ENCODE measurements at places on chromosomes 5 and 9.

DNA sequence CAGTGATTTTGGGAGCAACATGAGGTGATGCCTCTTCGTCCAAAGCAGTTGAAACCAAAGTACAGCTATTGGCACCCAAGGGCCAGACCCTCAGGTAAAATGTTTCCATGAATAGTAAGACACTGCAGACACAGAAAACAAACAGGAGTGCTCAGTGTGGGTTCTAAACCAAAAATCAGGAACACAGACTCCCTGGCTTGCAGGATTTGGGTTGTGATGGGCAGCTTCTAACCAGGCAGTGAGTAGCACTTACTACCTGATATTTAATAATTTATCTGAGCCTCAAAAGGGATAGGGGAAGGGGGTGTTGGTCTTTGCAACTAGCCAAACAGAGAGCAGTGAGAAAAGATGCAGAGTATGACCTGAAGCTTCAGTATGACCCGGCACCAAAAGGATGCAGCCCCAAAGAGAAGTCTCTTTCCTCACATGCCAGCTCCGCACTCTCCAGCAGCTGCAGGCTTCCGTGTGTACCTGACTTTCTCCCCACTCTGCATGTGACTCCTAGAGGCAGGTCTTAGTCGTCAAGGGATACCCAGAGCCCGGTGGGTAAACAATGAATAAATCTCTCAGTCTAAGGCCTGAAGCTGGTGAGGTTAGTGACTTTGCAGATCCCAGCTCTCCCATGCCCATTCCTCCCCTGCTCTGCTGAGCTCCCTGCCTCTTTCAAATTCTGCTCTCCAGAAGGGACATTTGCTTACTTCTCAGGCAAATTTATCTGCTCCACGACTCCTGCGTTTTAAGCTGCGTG, 105.4 kb upstream of the SPOCK1 start:
- DNase-seq: no peak

DNA sequence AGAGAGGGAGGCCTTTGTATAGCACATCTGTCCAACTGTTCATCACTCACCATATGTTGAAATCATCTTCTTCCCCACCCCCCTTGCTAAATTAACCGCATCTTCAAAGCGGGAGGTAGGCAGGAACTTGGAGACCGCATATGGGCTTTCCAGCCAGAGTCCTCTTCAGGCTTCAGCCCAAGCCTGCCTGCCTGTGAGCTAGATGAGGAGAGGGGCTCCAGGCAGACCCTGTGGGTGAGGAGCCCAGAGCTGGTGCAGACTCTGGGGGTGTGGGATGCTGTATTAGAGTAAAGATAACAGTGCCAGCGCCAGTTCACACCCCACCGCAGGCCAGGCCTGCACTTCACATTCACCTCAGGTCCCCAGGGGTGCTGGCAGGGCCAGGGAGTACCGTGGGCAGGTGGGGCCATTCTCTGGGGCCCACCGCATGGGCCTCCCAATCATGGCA, 16.2 kb downstream of the PRRC2B start:
- no peak for DNase-seq

DNA sequence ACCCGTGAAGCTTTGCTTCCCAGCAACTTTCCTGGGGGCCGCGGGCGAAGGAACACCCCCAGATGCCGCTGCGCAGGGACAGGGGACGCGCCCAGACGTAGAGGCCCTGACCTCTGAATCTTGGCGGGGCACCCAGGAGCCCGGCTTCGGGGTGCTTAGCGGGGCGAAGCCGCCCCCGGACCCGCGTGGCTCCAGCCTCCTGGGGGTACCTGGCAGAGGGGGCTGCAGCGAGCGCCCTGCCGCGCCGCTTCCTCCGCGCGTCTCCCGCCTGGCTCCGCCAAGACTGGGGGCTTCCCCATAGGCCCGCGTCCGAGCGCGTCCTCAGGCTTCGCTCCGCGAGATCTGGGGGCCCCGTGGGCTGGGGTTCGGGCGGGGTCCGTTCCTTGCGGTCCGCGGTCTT, 23.0 kb upstream of the ZNF782 start:
- no peak for DNase-seq

DNA sequence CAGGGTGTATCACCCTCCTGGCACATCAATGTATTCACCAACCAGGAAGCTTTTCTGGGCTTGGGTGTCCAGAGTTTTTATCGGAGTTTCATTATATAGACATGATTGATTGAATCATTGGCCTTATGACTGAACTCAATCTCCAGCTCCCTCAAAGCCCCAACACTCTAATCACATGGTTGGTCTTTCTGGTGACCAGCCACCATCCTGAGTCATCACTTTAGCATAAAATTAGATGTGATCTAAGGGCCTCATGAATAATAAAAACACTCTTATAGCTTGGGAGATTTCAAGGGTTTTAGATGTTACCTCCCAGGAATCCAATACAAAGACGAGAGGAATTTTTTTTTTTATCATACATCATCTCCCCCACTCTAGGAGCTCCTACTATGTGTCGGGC, 7.7 kb upstream of the PBX3 start:
- DNase-seq: no peak

DNA sequence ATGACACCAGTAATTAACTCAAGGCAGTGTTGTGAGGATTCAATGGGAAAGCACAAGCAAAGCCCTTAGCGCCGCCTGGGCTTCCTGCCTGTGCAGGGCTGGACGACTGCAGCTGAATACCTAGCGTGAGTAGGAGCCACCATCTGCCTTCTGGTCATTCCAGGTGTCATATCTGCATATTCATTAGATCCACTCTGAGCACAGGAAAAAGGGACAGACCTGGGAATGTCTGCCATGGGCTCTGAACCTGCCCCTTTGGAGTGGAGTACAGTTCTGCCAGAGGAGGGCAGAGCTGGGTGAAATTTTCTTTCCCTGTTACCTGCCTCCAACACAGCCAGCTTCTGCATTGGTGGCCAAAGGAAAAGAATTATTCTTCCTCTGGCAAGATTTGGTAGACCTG, 298.8 kb downstream of the NSG2 start:
- no peak for DNase-seq

DNA sequence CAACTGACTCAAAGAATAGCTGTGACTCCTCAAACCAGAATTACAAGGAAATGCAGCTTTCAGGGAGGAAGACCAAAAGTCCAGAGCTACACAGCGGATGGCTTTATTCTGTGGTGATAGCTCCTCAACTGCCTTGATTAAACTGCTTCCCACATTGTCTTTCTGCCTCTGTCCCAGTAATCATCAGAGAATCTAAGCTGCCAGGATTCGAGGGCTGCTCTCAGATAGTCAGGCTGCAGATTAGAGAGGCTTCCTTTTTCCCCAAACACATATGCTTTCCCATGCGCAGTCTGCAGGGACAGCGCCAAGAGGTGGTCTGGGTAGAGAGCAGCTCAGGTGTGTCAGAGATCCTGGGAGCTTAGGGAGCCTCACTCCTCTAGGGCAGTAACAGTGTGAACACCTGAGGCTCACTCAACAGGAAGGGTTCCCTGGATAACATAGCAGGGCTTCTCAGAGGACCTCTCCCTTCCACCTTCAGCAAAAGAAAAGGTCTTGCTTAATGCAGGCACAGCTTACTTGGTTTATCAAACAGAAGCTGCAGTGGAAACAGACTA, 439.9 kb upstream of the TLE4 start:
- DNase-seq: no peak

DNA sequence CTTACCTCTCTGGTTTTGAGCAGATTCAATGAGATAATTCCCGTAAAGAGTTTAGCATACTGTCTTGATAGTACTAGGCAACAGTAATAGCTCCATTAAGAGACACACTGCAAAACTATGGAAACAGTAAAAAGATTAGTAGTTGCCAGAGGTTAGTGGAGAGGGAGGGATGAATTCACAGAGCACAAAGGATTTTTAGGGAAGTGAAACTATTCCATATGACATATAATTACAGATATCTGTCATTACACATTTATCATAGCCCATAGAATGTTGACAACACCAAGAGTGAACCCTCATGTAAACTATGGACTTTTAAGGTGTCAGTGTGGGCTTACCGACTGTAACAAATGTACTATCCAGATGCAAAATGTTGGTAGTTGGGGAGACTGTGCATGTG, 176.4 kb upstream of the PLCXD3 start:
- DNase-seq: no peak

- DNase-seq: no peak
Observed at GRCh38 chr9:86902586-86902985, 44.7 kb downstream of the GAS1 start.

GRCh38 chr9:14383294-14383693, 69.4 kb upstream of the NFIB start:
- no peak for DNase-seq

DNA sequence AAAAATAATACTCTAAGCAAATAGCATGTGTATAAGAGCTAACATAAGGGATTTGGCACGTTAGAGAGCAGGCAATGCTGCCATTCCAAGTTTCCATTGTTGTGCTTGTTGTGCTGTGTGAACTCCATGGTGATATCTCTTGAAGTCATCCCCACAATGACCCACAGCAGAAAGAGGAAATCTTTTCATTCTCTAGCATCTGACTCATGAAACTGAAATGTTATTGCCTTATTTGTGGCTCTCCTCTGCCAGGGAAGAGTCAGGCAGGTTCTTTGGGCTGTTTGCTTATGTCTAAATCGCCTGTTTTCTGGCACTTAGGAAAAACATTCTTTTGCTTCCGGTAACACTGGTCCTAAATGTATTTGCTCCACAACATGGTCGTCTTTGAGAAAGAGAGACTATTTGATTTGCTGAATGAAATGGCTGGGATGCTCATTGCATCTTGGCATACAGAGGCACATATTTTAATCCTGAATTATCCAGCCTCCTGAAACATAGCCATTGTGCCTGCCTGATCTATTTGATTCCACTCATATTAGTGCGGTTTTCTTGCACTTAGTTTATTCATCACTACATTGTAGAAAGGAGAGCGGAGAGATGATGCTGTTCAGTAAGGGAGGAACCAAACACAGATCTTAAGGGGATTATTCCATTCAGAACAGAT, 188.8 kb downstream of the CSNK1G3 start:
- DNase-seq: no peak

GRCh38 chr9:121858788-121859187, 207.4 kb downstream of the DAB2IP start:
- DNase-seq: no peak

DNA sequence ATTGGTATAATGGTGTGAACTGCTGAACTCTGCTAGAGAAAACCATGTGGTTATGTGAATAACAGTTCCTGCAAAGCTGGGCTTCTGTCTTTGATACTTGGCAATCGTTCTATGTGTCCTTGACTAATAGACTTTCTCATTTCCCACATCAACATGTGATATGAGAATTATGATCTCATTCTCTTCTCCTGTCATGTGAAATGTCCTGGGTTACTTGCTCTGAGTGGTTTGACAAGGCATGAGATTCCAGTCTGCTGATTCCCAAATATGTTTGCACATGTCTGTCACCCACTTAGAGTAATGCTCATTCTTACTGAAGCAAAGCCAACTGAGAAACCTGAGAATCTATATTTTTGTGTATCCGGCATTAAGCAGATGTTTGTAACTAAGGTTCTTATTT, 141.2 kb downstream of the PARP8 start:
- no peak for DNase-seq

- no peak for DNase-seq
Observed at GRCh38 chr5:88483964-88484672, 215.5 kb upstream of the TMEM161B start.

DNA sequence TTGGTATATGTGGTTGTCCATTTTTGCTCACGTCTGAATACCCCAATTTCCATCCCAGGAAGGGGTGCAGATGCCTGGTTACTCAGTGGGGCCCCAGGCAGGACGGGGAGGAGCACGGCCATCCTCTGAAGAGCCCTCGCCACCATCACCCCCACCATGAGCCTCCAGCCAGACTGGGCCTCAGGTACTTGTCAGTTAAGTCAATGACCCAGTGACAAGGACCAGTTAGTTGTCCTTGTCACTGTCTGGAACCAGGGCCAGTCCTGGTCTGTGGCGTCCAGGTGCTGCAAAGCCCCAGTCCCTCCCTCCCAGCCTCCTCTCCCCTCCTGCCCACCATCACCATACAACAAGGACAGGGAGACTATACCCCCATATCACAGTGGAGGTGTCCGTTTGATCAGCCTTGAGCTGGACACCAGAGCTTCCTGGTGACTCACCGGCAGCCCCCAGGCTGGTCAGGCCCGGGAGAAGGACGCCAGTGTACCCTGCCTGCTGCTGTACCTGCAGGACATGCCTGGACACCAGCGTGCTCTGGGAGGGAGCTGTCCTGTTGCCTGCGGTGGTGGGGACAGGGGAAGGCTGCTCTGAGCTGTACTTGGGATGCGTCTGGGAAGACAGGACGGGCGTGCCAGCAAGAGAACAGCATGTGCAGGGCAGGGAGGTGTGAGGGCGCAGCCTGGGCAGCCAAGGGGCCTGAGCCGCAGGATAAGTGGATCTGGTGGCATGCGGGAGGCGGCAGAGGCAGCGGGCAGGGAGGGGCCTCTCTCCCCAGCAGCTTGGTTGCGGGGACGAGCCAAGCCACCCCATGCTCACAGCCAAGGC, 32.6 kb upstream of the TTLL11 start:
- DNase-seq: no peak

DNA sequence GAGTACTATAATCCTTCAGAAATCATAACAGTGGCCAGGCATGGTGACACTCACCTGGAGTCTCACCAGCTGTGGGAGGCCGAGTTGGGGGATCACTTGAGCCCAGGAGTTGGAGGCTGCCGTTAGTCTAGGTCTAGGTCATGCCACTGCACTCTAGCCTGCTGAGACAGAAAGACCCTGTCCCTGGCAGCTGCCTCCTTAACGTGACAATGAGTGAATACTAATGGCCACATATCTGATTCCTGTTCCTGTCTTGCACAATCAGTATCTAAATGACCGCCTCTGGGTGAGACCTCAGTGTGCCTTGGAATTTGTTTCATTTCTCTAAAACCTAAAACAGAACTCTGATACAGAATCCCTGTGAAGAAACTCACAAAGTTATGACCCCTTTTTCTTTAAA, 131.0 kb upstream of the DAB2 start:
- DNase-seq: no peak

- no peak for DNase-seq
Observed at GRCh38 chr5:144468571-144468970, 297.9 kb downstream of the KCTD16 start.

DNA sequence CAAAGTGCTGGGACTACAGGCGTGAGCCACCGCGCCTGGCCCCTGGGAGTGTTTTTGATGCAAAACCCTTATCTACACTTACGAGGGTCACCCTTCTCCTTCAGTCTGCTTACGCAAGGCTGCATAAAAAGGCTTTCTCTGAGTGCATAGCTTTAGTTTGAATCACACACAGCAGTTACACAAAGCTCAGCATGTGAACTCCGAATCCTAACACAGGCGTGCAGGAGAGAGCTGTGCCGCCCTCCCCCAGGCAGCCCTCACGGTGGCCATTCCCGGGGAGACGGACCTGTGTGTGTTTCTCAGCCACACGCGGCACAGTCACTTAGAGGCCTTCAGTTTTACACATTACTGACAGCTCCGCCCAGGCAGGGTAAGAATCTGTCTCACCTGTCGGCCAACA, 26.7 kb downstream of the EXD3 start:
- DNase-seq: no peak

GRCh38 chr9:19512103-19512832, 103.5 kb downstream of the ACER2 start:
- DNase-seq: no peak

DNA sequence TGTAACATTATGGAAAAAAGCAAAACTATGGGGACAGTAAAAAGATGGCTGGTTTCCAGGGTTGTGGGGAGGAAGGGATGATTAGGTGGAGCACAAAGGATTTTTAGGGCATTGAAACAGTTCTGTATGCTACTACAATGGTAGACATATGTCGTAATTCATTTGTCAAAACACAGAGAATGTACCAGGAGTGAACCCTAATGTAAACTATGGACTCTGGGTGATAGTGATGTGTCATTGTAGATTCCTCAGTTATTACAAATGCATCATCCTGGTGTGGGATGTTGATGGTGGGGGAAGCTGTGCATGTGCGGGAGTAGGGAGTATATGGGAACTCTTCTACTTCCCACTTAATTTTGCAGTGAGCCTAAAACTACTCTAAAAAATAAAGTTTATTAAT, 135.0 kb upstream of the GABRP start:
- DNase-seq: no peak
